Mammary epithelial cell (primary cell): ENCODE measurements at places on chromosomes 2 and 18. TPM values are rescaled to one million over a fixed set of nuclear protein-coding genes. Genes with fewer than 3 reads are reported as not detected.

The LNPK gene
- 14.8 TPM for polyA plus RNA-seq

The IL1R1 gene
- 6.9 TPM for polyA plus RNA-seq

The CBLN2 gene
- polyA plus RNA-seq, result not detected

The PSTPIP2 gene
- 27.2 TPM for polyA plus RNA-seq

The RABL2A gene
- polyA plus RNA-seq, result 10.6 TPM

The ABCB11 gene
- polyA plus RNA-seq, result not detected

The ITPRIPL1 gene
- 0.17 TPM for polyA plus RNA-seq

The RUFY4 gene
- polyA plus RNA-seq, result not detected

The CNDP1 gene
- polyA plus RNA-seq, result not detected

The ADCYAP1 gene
- not detected for polyA plus RNA-seq

The C1GALT1C1L gene
- polyA plus RNA-seq, result 0.42 TPM

The LYPD6 gene
- 0.07 TPM for polyA plus RNA-seq

The UGT1A5 gene
- not detected for polyA plus RNA-seq

The SIGLEC15 gene
- 0.03 TPM for polyA plus RNA-seq

The BIN1 gene
- 0.88 TPM for polyA plus RNA-seq

The UGT1A9 gene
- not detected for polyA plus RNA-seq

The ZEB2 gene
- 0.26 TPM for polyA plus RNA-seq

The MROH2A gene
- 0.10 TPM for polyA plus RNA-seq

The PTH2R gene
- not detected for polyA plus RNA-seq
